NCI-H187 treated with DMSO at 0.1 percent for 48 hours (cell line): ENCODE measurements at places on chromosomes 1 and 21.

DNA sequence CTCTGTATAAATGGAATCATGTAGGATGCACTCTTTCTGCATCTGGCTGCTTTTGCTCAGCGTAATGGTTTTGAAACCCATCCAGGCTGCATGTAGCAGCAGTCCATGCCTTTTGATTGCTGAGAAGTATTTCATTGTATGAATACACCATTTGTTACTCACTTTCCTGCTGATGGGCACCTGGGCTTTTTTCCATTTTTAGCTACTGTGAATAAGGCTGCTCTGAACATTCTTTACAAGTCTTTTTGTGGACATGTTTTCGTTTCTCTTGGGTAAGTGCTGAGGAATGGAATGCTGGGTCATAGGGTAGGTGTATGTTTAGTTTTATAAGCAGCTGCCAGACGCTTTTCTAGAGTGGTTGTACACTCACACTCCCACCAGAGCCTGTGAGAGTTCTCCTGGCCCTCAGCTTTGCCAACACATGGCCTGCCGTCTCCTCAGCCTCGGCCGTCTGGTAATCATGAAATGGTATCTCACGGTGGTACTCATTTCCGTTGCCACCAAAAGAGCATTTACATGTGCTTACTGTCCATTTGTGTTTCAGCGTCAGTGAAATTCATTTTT lies 22.7 kb downstream of the SLX9 start:
- DNase-seq = no peak

DNA sequence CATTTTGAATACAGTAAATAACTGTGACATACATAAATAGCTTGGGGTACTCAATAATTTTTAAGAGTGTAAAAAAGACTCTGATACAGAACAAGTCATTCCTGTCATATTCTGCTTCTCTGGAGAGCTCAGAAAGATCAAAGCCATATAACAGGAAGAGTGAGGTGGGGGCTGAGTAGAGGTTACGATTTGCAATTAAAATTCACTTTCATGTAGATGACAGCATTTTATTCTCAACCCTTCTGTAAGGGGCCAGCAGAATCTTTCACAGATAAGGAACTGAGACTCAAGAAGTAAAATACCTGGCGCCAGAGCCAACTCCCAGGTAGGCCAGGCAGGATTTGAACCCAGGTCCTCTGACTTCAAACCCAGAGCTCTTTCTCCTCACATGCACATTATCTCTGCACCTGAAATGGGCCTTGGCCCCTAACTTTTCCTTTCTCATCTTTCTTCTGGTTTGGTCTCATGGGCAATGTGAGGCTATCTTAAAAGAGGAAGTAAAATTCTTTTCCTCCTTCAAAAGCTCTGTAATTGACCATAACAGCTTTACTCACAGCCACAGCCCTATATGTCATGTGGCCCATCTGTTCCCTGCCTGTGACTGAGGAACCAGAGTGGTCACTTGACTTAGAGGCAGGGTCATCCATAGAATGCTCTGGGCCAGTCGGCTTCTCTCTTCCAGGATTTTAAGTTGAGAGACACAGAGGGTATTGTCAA lies 80.9 kb upstream of the SYT6 start:
- DNase-seq = no peak

GRCh38 chr1:201026234-201026633 lies 2.7 kb upstream of the KIF21B start:
- no peak for DNase-seq

DNA sequence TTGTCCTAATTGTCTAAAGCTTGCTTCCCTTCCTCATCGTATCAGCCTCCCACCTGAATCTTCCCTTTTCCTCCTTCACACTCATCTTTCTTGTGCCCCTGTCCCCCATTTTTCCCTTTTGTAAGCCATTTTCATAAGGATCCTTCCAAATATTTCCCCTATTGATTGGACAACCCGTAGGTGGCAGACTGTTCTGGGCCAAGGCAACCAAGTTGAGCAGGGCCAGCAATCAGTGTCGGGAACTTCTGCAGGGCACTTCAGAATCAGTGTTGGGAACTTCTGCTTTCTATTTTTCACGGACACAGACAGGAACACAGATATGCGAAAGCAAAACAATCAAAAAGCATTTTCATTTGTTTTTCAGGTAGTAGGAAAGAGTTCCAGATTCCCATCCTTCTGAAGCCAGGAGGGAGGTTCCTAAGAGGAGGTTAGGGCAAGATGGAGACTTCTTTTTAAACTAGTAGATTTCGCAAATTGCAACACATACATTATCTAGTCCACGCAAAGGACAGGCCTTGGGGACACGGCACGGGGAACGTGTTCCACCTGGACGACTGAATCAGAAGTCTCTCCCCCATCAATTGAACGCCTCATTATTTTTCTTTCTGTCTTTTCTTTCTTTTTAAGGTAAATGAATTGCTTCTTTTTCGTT lies 691 bp upstream of the MPZL1 start:
- no peak for DNase-seq

DNA sequence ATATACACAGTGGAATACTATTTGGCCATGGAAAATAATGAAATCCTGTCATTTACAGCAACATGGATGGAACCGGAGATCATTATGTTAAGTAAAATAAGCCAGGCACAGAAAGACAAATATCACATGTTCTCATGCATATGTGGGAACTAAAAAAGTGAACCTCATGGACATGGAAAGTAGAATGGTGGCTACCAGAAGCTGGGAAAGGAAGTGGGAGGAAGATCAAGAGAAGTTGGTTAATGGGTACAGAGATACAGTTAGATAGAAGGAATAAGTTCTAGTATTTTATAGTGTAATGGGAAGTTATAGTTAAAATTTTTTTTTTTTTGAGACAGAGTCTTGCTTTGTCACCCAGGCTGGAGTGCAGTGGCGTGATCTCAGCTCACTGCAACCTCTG lies 34.8 kb upstream of the CREG1 start:
- DNase-seq = no peak

DNA sequence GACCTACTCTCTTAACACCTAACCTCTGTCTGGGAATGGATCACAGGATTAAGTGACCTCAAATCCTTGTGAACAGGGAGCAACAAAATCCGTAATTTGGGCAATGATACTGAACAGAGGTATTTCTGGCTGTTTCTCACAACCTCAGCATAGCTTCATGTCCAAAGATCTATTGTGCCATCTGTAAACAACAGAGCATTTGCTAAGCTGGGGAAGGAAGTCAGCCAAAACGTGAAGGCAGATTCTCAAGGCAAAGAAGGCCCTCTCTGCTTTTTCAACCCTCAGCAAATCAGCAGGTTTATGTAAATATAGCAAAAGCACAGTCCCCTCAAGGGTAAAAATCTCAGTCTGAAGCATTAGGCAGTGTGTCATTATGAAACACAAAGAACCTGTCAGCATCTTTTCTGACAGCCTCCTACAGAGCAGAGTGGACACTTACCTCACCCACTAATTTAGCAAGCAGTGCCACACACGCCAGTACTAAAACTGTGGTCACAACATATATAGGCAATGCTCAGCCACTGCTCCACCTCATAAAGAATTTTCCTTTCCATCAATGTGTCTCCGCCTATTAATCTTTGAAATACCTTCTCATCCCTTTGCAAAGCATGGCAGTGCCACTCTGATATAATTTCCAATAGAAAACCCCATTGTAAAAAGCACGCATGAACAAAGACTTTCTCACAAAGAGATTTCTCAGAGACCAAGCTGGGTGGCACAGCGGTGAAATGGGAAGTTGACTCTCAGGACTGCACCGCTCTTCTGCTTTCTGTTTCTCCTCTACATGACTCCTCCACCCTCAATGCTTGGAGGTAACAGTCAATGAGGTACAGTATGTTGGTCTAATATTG lies 188.0 kb downstream of the RERE start:
- DNase-seq = peak; percentile 65

- DNase-seq = no peak
Measured at GRCh38 chr1:225447650-225448089, 19.8 kb upstream of the LBR start.

DNA sequence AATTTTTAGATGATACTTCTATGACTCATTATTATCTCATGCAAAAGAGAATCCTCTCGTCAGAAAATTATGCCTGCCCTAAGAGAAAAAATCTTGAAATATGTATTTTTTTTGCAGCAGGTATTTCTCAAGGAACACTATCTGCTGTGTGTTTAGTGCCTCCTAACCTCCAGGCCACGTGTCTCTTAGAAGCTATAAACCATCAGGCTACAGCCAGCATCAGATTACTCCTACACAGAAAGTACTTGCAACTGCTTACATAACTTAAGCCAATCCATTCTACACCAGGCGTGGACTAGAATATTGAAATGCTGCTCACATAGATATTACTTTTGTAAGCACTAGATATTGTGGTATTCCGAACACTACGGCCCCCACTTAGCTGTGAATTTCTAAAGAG lies 933.4 kb downstream of the PLA2G4A start:
- peak; percentile 56 for DNase-seq

DNA sequence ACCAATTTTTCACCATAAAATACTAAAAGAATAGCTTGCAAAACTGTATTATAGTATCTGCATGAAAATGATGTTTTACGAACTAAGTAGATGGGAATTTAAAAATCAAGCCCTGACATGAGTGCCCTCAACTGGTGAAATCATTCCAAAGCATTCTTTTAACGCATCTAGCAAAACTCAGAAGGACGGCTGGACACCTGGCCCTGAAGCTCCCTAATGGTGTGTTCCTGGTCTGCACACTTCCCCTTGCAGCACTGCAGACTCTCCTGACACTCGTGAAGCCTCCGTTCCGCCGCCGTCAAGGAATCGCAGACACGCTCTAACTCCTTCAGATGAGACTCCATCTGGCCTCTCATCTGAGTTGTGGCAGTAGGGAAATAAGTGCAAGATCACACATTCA lies 39.9 kb downstream of the ODF2L start:
- no peak for DNase-seq

DNA sequence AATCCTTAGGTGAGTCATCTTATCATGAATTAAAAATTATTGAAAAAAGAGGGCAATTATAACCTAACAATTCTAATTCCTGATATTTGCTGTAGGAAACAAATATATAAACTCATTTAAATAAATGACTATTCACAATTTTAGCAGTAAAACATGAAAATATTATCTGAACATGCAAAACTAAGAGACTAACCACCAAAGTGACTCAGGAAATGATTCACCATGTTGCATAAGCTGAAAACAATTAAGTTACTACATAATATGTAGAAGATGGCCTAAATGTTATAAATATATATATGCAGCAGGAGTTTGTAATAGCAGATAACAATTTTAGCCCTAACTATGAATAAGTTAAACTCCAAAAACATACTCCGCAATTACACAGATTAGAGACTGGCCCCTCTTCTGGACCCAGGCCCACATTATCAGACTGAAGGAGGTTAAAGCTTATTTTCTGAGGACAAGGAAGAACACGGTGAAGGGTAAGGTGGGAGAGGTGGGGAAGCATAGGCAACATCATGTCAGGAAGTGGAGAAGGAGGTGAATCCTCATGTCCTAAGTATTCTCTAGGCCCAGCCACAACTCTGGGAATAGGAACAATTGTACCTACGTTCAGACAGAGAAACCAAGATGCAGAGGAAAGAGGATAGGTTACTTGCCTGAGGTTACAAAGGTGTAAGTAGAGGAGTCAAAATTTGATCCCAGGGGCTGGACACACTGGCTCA lies 15.6 kb upstream of the AIM2 start:
- DNase-seq = no peak

DNA sequence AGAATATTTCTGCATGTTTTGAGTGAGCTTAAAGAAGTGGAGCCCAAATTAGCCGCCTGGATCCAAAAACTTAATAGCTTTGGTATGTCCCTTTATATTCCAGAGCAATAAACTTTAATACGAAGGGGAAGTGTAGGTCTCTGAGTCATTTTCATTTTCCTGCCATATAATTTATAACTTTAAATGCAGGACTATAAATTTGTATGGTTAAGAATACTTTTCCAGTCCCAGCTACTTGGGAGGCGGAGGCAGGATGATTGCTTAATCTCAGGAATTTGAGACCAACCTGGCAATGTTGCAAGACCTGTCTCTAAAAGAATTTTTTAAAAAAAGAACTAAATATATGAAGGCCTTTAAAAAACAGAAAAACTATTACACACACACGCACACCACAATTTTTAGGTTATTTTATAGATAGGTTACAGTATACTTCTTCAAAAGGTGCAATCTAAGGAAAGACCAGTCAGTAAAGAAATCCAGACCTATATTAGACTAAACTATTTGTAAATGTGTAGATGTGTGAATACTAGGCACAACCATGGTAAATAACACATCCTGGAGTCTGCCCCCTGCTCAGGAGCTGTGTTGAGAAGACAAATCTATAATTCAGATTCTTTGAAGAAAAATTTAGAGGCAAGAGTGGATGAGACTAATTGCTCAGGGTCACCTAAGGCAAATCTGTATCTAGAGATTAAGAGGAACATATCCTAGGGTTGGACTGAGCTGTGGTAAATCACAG lies 80.3 kb downstream of the TTC3 start:
- DNase-seq = no peak

GRCh38 chr1:113769601-113769970 lies 10.3 kb upstream of the PHTF1 start:
- DNase-seq = no peak

DNA sequence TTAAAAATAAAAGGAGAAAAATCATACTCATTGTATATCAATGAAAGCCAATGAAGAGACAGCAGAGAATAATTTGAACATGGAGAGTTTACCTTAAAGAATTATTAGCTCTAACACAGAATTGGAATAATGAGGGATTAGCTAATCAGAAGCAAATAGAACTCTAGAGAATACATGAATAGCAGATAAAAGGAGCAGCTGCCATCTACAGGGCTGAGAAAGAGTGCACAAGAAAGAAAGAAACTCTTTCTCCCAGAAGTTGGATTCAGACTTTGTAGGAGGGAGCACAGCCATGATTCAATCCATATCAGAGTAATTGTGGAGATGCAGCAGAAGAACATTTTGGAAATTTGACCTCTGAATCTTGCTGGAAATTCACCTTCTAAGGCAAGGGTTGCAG lies 1171.2 kb downstream of the PLA2G4A start:
- DNase-seq = no peak

DNA sequence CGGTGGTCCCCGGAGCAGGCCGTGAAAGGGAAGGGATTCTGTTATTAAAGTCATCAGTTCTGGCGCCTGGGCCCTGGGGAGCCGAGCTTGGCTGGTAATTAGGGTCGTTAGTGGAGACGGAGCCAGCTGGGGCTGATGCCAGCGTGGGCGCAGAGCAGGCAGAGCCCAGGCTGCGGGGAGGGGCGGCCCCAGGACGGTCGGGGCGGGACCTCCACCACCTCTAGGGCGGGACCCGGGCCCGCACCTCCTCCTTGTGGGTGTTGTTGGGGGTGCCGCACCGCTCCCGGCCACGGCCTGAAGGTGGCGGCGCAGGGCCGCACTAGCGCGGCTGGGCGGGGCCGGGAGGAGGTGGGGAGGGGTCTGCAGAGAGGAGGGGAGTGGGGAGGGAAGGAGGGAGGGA lies 470.6 kb downstream of the PTPRU start:
- DNase-seq = no peak

- DNase-seq = no peak
Measured at GRCh38 chr1:4005431-4005830, 105.4 kb upstream of the C1orf174 start.

DNA sequence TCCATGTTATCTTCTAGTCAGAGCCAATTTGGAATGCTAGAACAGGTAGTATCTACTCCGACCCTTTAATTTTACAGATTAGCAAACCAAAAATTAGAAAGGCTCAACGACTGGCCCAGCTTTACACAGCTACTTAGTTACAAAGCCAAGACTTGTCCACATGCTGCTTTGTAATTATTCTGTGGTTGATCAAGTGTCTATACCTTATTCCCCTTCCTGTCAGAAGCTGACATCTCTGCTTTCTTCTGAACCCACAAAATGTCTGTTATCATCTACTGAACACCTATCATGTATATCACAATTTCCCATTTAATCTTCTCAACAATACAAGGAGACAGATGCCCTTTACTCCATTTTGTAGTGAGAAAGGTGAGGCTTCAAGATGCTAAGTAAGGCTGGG lies 15.6 kb downstream of the TGFBR3 start:
- DNase-seq = no peak
